ENCODE measurements at places on chromosomes 2 and 18.

- no peak for DNase-seq
These were observed 33.1 kb downstream of the NGEF start for GRCh38 chr2:232979871-232980461.

DNA sequence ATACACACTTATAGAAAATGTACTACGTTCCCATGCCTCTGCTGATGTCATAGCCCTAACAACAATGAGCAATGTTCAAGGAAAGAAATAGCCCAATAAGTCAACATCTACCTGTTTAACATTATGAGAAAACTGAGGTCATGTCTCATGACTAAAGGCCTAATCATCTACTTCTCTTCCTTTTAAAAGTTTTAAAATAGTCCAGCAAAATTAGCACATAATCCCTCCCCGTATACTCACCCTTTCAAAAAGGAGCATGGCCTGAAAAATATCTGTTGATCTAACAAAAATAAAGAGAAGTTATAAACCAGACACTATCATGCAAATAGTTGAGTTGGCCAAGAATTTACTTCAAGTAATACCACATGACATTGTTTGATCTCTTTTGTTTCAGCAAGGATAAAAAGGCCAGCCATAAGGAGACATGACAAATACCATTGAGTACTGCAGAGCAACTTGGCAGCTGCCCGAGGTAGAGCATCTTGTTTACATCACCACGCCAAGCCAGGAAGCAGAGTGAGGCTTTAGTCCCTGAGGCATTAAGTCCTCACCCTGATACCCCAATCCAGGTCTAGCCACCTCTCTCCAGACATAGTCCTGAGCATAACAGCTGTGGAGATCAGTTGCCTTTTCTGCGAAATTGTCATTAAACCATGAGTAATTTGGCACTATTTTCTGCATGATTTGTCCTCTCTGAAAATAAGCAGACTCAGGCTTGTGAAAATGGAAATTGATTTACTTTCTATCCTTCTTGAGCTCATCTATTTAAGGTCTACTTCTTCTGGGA, 137.4 kb upstream of the ETAA1 start:
- DNase-seq, result no peak

- no peak for DNase-seq
These were observed 92.1 kb downstream of the PXDN start for GRCh38 chr2:1652034-1652790.

DNA sequence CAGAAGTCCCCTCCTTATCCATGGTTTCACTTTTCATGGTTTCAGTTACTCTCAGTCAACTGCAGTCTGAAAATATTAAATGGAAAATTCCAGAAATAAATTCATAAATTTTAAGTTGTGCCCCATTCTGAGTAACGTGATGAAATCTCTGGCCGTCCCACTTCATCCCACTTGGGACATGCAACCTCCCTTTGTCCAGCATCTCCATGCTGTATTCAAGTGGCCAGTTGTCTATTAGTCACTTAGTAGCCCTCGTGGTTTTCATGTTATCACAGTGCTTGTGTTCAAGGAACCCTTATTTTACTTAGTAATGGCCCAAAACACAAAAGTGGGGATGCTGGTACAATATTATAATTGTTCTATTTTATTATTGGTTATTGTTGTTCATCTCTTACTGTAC, 18.0 kb upstream of the DAPL1 start:
- no peak for DNase-seq

DNA sequence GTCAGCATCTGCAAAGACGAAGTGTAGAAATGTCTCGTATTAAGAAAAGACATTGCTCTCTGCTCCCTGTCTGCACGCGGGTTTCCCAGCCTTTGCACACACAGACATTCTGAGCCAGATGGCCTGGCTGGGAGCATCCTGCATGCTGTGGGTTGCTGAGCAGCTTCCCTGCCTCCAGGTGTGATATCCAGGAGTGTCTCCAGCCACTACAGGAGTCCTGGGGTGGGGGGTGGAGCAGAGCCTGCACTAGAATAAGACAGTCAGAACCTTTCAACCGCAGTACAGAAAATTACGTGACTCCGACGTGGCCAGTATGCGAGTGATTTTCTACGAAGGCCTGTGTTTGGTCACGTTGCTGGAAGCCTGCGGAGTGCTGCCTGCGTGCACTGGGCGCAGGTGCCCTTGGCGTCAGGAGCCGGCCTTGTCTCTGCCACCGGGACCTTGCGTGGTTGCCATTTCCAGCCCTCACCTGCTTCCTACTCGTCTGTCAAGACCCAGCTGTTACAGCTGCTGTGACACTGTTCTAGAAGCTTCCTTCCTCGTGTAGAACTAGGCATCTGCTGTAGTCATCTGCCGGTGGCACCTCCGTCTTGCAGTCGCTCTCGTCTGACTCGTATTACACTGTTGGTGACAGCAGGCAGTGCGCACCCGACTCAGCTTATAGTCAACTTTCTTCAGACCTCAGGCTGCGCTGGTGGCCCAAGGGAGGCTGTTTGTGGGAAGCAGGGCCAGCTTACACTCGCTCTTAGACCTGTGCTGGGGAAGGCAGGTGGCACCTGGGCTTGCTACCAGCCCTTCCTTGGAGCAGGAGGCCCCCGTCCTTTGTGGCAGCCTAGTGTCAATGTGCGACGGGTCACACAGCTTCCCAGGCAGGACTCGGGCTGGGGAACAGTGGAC, 11.2 kb downstream of the CTDP1 start:
- no peak for DNase-seq

- peak; percentile 44 for DNase-seq
These were observed 891 bp downstream of the CAB39 start for GRCh38 chr2:230713331-230714135.

- DNase-seq, result no peak
These were observed 79.1 kb downstream of the ARHGEF4 start for GRCh38 chr2:130915595-130916437.

GRCh38 chr18:29060349-29060748, 883.4 kb upstream of the CDH2 start:
- DNase-seq, result no peak

DNA sequence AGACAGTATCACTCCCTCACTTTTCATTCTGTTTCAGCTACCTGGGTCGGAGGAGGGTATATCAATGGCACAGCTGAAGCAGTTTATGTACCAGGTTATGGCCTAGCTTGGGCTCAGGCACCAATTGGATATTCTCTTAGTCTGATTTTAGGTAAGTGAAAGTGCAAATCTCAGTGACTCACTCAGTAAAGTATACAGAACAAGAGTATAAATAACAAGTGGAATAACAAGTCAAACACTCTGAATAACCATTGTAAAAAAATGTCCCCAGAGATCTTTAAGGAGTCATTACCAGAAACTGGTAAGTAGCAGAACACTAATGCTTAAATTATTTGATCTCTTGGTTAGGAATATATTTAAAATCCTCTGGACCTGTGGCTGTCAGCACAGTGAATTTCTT, 5.7 kb downstream of the SLC5A7 start:
- no peak for DNase-seq

GRCh38 chr2:32496662-32497061, 131.2 kb upstream of the TTC27 start:
- DNase-seq, result no peak

- DNase-seq, result no peak
These were observed 59.3 kb downstream of the PMAIP1 start for GRCh38 chr18:59959073-59959472.

- no peak for DNase-seq
These were observed 578.3 kb downstream of the CMPK2 start for GRCh38 chr2:6287406-6287805.

DNA sequence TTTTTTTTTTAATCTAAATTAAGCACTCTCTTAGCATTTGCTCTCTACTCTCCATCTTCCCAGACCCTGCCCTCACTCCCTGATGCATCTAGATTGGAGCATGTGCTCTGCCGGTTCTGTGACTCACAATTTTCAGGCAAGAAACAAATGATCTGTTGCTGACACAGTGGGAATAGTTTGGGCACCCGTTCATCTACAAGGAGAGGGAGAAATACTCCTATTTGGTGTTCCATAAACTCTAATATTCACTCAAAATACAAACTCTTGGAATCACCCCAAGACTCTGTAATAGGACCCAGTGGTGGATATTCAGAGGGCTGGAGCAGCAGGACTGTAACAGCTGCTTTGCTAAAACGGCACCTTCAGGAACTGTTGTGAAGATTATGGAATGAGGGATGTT, 37.1 kb upstream of the LINC00305 start:
- DNase-seq, result no peak

DNA sequence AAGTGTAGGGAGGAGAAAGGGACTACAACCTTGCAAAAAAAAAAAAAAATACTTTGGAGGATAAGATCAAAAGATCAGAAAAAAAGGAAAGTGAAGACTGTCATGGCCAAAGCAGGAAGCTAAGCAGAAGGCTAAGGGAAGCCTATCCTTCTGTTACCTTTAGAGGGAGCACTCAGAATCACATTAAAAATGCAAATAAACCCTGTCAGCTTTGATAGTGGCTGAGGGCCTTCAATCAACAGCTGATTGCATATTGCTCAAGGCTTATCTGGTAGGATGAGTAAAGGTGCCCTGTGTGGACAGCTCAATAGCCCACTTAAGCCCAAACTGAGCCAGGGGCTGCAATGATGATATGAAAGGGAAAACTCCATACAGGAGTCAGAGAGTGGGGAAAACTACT, 1021.2 kb downstream of the LRP1B start:
- DNase-seq, result no peak

DNA sequence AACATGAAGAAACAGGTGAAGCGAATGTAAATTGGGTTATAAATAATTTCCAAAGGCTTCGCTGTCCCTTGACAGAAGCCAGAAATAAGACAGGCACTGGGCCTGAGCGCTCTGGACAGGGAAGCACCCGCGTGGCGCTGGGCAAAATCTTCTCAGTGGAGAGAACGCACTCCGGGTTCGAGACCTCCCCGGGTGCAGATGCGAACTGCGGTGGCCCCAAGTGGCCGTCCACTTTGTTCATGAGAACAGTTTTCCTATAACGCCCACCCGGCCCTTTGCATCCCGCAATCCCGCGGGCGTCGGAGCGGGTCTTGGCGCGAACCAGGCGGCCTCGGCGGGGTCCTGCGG, 651 bp upstream of the DPYSL5 start:
- DNase-seq, result peak; percentile 23

DNA sequence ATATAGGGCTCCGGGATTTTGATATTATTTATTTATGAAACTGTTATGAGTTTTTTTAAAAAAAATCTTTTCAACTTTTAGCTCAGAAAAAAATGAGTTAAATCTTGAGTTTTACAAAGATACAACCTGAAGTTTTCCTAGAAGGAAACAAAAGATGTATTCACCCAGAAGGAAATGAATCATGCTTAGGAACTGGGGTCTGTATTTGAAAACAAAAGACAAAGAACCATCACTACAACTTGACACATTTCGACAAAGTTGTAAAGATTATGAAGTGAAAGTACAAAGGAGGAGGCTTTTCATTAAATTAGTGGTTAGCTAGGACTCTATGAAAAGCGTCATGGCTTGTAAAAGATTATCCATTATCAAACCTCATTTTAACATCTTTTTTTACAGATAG, 143.3 kb downstream of the PDE1A start:
- DNase-seq, result no peak

DNA sequence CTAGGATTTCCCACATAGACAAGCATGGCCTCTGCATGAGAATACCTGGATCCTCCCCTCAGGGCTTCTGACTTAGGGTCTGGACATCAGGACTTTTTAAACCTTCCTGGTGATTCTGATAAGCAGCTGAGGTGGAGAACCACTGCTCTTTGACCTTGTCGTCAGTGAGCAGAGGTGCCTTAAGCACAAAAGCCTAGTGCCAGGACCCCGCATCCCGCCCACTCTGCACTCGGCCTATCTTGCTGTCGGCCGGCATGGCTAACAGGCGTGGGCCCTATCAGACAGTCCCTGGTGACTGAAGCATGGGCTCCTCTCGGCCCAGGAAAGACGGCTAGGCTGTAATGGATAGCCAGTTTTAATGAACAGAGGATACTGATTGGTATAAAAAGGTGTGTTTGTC, 6.2 kb downstream of the ANKRD23 start:
- DNase-seq, result no peak

GRCh38 chr2:11398750-11399437, 54.5 kb upstream of the ROCK2 start:
- DNase-seq, result no peak

DNA sequence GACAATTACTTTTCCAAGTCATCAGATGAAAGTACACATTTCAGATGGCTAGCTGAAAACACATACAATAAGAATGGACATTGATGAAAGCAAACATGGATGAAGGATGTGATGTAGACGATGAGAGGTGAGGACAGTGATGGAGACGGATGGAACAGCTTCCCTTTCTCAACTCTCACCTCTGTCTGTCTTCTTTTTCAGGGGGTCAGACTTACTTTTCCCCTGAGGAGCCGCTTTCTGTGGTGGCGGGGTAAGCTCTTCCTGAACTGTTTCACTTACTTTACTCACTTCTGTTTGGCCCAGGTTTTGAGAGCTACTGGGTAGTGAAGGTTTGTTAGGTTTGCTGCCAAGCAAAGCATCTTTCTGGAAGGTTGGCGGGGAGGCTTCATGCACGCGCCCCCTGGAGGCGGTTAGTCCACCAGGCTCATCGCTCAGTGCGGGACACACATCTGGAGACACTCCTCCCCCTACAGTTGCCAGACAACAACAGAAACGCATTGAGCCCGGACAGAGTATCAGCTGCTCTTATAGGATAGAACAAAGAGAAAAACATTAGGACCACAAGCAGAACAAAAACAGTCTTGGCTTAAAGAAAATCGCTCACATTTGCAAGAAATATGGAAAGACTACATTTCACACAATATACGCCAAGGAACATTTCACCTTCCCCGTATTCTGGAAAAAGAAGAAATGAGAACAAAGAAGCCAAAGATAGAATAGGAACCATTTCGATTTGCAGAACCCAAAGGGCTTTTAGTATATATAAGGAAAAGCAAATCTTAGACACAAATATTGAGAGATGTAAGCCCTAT, 90.5 kb downstream of the MYOM1 start:
- DNase-seq, result peak; percentile 85

DNA sequence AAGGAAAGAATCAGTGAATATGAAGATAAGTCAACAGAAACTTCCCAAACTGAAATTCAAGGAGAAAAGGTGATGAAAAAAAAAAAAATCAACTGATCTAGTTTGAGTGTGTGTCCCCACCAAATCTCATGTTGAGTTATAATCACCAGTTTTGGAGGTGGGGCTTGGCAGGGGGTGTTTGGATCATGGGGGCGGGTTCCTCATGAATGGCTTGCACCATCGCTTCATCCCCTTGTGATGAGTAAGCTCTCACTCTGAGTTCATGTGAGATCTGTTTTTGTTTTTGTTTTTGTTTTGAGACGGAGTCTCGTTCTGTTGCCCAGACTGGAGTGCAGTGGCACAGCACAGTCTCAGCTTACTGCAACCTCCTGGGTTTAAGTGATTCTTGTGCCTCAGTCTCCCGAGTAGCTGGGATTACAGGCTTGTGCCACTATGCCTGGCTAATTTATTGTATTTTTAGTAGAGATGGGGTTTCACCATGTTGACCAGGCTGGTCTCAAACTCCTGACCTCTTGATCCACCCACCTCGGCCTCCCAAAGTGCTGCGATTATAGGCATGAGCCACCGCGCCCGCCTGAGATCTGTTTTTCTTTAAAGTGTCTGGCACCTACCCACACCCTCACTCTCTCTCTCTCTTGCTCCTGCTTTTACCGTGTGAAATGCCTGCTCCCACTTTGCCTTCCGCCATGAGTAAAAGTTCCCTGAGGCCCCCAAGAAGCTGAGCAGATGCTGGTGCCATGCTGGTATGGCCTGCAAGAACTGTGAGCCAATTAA, 4.0 kb upstream of the SLC66A2 start:
- no peak for DNase-seq

- no peak for DNase-seq
These were observed 512.0 kb downstream of the CMPK2 start for GRCh38 chr2:6353669-6354068.

- no peak for DNase-seq
These were observed 2.4 kb upstream of the RBM45 start for GRCh38 chr2:178109813-178110212.
